Effector memory CD4-positive, alpha-beta T cell (primary cell): ENCODE measurements at places on chromosomes 6 and 20.

GRCh38 chr6:63904650-63905248 lies 269.1 kb downstream of the PHF3 start:
- DNase-seq = no peak

DNA sequence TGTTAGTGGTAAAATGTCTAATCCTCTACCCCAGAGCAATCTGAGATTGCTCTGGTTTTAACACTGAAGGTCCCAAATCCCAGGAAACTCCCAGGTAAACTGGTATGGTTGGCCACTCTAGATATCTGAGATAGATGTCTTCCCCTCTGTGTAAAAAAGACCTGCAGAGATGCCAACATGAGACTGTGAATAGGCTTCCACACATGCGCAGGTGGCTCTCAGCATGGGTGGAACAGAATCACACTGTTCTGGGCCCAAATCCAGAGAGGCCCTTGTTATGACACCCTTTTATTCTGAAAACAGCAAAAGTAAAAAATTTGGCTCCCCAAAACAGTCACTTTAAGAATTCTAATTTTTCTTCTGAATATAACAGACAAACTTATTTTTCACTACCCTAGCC lies 88.7 kb upstream of the BMP5 start:
- no peak for DNase-seq

DNA sequence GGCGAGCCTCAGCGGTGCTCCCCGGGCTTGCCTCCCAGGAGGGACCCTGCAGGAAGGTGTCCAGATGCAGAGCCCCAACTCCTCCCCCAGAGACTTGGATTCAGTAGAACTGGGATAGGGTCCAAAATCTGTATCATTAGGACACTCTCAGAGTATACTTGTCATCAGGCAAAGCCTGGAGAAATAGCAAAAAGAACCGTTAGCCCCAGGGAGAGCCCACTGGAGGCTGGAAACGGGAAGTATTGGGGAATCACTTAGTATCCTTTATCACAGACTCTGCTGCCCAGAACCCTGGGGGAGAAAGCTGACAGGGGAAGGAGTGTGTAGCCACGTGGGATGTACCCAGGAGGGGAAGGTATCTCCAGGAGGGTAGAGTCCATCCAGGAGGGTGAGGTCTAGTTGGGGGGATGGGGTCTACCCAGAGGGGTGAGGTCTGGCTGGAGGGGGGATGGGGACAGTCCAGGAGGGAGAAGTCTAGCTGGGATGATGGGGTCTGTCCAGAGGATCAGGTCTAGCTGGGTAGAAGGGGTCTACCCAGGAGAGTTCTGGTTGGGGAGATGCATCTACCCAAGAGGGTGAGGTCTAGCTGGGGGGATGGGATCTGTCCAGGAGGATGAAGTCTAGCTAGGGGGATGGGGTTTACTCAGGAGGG lies 107.2 kb downstream of the LY86 start:
- DNase-seq = no peak

- DNase-seq = no peak
Observed at GRCh38 chr6:94548201-94548600, 1029.1 kb upstream of the MANEA start.

- no peak for DNase-seq
Observed at GRCh38 chr6:91788501-91788900, 1201.6 kb upstream of the MAP3K7 start.

DNA sequence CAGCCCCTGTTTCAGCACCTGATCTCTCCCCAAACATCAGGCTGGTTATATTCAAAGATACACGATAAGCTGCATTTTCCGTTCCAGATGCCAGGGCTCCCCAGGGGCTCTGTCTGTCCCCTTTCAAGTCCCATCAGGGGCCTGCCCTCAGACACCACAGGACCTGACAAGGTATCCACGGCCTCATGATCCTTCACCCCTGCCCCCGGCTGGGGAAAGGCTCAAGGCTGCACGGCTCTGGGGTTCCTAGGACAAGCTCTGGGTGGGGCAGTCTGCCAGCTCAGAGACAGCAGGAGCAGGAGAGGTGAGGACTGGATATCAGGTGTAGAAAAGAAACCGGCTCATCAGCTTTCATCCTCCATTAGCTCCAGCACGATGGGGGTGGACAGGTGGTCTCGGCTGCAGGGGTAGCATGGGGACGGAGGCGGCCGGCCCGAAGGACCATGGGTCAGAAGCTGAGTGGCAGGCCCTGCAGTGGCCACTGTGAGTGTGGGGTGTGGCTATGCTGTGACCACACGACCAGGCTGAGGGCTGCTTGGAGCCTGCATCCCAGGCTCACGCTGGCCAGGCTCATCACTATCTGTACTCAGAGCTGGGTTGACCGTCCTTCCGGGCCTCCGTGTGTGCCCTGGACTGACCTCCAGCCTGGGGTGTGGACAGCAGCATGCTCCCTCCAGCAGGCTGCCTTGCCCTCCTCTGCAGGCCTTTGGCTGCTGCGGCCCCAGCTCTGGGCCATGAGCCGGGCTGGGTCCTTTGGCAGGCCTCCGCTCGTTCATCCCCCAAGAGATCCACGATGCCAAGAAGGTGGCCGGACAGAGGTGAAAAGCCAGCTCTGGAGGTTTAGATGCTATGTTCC lies 386.2 kb downstream of the THBS2 start:
- DNase-seq = no peak

DNA sequence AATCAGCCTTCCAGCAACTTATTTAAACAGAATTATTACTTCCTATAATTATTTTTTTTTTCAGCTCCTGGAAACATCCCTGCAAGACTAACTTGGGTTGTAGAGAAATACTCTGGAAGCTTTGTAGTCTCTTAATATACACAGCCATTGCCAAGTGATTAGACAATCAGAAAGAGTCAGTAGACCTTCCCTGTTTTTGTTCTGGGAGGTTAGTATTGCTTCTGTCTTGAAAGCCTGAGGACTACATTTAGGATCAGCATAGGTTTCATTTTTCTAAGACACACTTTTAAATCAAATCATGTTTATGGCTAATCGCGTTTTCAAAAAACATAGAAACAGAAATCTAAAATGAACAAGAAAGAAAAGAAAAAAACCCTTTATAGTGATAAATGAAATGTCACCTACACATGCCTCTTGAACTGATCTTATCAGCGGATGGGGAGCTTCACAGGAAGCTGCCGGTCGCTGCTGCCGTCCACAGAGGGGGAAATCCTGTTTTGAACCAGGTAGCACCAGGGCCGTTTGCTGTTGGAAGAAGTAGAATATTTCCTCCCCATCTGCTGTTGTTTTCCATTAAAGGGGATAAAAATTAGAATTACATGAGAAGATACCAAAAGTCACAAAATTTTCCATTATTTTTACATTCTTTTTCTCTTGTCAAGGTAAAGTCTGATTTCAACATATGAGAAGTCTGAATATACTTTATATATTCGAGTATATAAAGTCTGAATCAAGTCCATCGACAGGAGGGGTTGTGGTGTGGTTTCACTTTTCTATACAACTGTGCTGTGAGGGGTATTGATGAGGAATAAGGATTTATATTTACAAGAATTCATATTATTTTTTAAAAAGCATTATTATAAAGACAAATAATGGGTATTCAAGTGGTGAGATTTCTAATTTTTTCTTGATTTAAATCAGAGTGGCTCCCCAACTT lies 94.6 kb downstream of the ARMC2 start:
- DNase-seq = peak; percentile 52

- DNase-seq = no peak
Observed at GRCh38 chr6:7134999-7135745, 27.4 kb downstream of the RREB1 start.

DNA sequence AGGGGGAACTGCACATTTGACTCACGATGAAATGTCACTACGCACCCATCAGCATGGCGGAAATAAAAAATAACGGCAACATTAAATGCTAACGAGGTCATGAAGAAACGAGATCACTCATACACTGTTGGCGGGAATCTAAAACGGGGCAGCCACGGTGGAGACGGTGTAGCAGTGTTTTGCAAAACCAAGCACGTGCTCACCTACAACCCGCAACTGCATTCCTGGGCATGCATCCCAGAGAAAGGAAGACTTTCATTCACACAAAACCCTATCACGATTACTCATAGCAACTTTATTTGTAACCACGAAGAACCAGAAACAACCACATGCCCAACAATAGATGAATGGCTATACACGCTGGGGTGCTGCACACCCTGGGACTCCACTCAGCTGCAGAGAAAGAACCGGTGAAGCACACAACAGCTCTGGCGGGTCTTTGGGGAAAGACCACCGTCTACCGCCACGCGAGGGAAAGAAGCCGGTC lies 77.0 kb downstream of the YTHDF1 start:
- DNase-seq = no peak

DNA sequence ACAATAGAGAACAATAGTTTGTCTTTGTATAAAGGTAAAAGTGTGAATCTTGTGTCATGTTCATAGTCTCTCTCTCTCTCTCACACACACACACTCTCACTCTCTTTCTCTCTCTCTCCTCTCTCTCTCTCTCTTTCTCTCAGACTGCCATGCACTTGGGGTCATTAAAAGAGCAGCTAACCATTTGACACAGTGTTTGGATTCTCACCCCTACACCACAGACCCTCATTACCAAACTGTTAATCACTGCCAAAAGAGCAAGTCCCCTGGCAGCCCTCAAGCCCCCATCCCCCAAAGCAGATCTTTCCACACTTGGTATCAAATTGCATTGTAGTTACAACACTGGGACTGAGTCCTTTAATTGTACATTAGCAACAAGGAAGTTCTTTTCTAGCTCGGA lies 305.8 kb upstream of the RSPO3 start:
- DNase-seq = no peak

GRCh38 chr20:37774156-37774555 lies 80.3 kb downstream of the CTNNBL1 start:
- no peak for DNase-seq

DNA sequence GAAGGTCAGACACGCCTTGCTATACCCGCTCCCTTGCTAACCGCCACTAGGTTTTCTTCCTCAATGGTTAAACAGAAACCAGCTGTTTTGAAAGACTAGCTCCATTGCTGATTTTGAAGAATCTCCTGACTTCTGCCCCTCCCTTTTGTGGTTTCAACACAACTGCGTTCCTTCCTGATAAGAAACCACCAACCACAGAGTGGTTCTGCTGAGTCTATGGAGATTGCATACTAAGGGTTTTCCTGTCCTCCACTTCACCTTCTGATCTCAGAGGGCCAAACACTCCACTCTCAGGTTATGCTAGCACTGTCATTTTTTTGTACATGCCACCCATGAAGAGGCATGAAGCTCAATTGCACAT lies 207.9 kb downstream of the MYLK4 start:
- peak; percentile 6 for DNase-seq

- DNase-seq = no peak
Observed at GRCh38 chr6:15512126-15512525, 150.7 kb downstream of the DTNBP1 start.

- no peak for DNase-seq
Observed at GRCh38 chr20:17533396-17533795, 2.2 kb upstream of the BFSP1 start.

GRCh38 chr6:157811476-157812173 lies 11.4 kb upstream of the SNX9 start:
- no peak for DNase-seq

- DNase-seq = no peak
Observed at GRCh38 chr6:161618831-161619454, 345.1 kb upstream of the AGPAT4 start.

GRCh38 chr6:111805511-111806164 lies 67.6 kb downstream of the FYN start:
- DNase-seq = no peak

DNA sequence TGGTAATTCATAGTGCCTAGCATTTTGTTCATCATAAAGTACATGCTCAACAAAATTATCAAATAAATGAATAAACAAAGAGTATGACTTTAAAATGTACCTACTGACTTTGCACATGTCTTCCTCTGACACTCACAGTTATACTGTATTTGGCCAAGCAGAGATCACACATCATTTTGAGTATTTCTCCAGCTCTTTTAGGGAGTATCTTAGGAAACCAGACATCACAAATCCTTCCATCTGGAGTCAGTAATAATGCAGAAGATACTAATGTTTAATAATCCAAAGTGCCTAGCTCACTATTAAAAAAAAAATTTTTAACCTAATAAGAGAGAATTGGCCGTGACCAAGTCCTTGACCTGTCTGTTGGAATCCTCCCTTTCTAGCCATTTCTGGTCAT lies 154.6 kb downstream of the ZNF217 start:
- DNase-seq = no peak

- DNase-seq = no peak
Observed at GRCh38 chr6:153698637-153699036, 340.4 kb upstream of the OPRM1 start.

DNA sequence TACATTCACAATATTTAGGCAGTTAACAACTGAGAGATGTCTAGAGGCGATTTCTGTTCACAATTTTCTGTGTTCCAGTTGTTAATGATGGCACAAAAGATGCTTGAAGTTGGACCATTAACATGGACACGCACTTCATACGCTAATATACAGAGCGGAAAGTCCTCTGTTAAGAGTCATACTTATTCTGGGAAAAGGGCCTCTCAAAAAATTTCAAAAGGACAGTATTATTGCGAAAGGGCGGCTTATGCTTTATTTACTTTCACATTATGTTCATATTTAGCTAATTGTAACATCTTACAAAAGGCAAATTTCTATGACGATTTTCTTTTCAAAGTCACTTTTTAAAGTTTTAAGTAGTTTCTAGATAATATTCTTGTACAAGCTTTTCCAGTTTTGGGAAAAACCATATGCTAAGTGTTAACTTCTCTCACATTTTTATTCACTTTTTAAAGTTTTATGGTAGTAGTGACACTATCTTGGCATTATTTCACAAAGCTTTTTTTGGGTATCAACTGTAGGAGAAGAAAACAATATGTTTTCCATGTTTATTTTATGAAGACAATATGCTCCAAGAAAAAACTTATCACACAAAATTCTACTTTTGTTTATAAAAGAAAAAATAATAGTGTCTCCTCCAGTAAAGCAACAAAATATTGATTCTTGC lies 62.3 kb downstream of the MAP7 start:
- no peak for DNase-seq

- no peak for DNase-seq
Observed at GRCh38 chr6:2899596-2899995, 3.5 kb downstream of the SERPINB9 start.

DNA sequence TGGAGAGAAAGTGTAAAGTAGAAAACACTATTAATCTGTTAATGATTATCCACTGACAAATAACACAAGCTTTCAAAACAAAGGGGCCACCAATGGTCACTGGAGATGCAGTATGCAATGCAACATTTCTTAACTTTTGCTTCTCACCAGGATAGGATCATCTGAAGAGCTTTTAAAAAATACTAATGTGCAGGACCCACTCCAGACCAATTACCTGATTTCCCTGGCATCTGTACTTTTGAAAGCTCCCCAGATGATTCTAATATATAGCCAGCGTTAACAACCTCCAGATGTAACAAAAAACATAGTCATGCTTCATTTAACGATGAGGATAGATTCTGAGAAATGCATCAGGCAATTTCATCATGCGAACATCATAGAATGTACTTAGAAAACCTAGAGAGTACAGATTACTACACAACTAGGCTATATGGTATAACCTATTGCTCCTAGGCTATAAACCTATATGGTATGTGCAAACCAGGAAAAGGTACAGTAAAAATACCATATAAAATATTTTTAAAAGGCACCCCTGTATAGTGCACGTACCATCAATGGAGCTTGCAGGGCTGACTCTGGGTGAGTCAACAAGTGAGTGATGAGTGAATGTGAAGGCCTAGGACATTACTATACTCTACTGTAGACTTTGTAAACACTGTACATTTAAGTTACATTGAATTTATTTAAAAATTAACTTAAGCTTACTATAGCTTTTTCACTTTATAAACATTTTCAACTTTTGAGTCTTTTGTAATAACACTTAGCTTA lies 69.2 kb downstream of the ATG5 start:
- DNase-seq = no peak

- no peak for DNase-seq
Observed at GRCh38 chr6:161274898-161275297, 1.0 kb upstream of the AGPAT4 start.

- no peak for DNase-seq
Observed at GRCh38 chr6:109770779-109771178, 79.7 kb downstream of the FIG4 start.
